ENCODE measurements at places on chromosomes 6 and 20. TPM values are rescaled to one million over a fixed set of nuclear protein-coding genes. Genes with fewer than 3 reads are reported as not detected.

The NRSN1 gene
- polyA plus RNA-seq = 1.1 TPM

The ASF1A gene
- 41.0 TPM for polyA plus RNA-seq

The C20orf141 gene
- not detected for polyA plus RNA-seq

The C20orf144 gene
- 0.33 TPM for polyA plus RNA-seq

The NKX2-2 gene
- polyA plus RNA-seq = not detected

The DNAH8 gene
- polyA plus RNA-seq = 0.90 TPM

The CD93 gene
- 37.9 TPM for polyA plus RNA-seq

The PXDC1 gene
- 18.5 TPM for polyA plus RNA-seq

The TAGAP gene
- 0.78 TPM for polyA plus RNA-seq

The MUCL3 gene
- polyA plus RNA-seq = 0.10 TPM

The EEF1A1 gene
- 19,137 TPM for polyA plus RNA-seq

- DNase-seq = peak; percentile 50
These were observed 43.0 kb upstream of the TMEM200A start for GRCh38 chr6:130322673-130323268.

DNA sequence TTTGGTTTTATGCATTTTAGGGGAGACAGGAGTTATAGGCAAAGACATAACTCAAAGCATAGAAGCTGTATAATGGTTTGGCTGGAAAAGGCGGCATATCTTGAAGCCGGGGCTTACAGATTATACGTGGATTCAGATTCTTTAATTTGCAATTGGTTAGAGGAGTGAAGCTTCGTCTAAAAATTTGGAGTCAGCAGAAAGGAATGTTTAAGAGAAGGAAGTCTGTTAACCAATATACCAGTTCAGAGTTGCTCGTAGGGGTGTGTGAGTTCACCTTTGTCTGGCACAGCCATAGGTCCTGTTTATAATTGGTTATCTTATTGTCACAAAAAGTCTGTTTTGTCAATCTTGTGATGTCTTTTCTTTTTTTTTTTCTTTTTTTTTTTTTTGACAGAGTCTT, 8.9 kb downstream of the ARHGAP40 start:
- DNase-seq = no peak

DNA sequence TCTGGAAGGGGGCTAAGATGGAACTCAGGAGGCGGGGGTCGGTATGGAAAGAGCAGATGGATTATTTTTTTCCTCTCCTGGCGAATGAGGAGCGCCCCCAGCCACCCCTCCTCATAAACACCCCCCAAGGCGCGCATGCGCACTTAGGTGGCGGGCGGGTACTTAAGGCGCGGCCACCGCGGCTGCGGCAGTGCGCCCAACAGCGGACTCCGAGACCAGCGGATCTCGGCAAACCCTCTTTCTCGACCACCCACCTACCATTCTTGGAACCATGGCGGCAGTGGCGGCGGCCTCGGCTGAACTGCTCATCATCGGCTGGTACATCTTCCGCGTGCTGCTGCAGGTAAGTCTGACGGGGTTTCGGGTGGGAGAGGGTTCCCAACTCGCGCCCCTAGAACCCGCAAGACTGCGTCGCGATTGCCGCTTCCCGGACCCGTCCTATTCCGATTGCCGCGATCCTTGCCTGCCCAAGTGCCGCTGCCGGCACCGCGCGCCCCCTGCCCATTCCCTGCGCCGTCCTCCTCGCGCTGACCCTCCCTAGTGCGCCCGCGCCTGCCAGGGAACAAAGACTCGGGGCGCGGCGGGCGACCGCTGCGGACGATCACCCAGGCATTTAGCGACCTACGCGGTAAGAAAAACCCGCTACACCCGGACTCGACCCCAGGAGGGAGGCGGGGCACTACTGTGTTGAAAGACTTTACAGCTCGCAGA, at the start of gene NNAT:
TSS of gene NNAT (plus strand) at position 190 of the 711 bp plus-strand sequence. CDS start at position 272, 82 bp downstream.
- no peak for DNase-seq

DNA sequence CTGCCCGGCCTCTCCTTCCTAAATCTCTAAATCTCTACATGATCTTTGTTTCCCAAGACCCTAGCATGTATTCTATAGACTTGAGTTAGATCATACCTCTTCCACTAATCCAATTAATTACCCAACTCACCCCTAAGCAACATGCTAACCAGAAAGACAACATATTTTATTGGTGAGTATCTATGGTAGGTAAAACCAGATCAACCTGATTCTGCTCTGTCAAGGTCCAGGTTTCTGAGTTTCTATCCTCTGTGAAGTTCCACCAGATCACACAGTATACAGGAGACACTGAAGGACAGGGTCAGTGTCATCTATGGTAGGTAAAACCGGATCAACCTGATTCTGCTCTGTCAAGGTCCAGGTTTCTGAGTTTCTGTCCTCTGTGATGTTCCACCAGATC, 363.2 kb upstream of the MARCKS start:
- no peak for DNase-seq

DNA sequence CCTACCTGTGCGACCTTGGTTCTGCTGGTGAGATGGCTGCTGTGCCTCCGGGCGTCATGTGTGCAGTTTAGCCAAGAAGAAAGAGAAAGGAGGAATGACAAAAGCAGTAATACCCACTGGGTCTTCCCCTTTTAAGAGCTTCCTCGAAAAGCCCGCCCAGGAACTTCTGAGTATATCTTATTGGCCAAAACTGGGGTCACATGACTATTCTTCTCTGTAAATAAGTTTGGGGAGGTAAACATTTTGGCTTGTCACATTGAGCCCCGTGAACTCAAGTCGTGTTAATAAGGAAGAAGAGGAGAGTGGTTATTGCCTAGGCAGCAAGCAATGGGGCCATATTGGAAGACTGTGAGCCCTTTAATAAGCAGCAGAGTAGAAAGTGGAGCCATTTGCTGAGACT, 130.4 kb upstream of the ECI2 start:
- no peak for DNase-seq

DNA sequence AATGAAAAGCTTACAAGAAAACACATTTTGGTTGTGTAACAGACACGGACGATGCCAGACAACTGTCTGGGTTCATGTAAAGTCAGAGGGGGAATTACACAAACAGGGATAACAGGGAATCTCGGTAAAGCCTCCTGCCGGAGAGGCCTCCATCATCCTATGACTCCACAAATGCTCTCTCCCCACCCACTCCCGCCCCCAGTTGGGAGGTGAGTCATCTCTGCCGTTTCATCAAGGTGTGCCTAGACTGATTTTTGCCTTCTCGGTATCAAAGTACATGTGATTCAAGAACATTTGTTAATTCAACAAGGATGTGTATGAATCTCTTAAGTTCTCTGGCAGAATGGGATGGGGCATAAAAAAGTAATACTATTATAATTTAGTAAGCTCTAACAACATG, 304.9 kb upstream of the PRDM1 start:
- no peak for DNase-seq

DNA sequence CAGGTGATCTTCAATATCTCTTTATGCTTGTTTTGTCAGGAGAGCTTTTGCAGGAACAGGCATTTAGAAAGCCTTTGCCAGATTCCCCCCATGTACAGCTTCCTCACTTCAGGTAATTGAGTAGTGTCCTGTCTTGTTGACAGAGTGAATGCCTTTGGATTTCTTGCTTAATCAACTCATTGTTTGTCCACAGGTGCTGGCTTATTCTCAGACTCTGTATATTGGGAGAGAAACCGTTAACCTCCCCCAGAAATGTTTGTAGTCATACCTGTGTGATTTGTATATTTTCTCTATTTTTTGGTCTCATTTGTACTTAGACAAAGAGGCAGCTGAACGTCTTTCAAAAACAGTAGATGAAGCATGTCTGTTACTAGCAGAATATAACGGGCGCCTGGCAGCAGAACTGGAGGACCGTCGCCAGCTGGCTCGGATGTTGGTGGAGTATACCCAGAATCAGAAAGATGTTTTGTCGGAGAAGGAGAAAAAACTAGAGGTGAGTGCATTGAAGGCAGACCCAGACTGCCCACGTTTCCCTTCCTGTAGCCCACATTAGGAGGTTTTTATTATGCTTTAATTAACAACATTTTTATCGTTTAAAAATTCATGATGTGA, 32.3 kb downstream of the RPRD1B start:
- no peak for DNase-seq

GRCh38 chr6:33665957-33666356, 44.8 kb downstream of the ITPR3 start:
- DNase-seq = no peak

DNA sequence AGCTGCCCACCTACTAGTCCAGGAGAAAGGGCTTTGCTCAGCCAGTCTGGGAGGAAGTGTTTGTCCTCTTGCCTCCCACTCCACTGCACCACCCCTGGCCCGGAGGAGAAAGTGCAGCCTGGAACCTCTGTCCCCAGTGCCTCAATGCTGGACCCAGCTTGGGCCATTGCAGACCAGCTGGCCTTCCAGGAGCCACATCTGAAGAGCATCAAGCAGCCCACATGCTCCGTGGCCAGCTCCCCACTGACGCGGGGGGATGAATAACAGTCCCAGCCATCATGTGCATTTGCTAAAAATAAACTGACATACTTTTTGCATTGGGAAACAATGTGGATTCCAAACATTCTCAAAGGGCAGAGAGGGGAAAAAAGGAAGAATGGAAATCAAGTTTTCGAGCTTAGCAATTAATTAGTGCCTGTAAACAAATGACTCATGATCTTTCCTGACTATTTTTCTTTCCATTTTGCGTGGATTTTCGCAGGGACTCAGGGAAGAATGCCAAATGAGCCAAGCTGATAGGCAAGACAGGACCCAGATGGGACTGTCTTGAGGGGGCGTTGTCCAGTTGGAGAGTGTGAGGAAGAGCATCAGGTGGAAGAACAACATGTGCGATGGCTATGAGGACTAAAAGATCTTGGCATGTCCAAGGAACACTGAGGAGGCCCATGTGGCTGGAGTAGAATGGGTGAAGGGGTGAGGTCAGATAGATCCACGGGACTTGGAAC, 34.1 kb downstream of the CEBPB start:
- DNase-seq = no peak

GRCh38 chr20:50288128-50288623, 97.5 kb downstream of the CEBPB start:
- no peak for DNase-seq

DNA sequence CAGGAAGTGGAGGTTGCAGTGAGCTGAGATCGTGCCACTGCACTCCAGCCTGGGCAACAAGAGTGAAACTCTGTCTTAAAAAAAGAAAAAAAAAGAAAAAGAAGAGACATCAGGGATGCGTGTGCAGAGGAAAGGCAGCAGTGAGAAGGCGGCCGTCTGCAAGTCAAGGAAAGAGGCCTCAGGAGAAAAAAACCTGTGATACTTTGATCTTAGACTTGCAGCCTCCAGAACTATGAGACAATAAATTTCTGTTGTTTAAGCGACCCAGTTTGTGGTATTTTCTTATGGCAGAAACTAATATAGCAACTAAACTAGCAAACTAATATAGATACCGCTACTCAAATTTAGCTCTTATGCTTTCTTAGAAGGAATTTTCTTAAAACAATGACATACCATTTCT, 36.1 kb downstream of the FGD2 start:
- DNase-seq = no peak

DNA sequence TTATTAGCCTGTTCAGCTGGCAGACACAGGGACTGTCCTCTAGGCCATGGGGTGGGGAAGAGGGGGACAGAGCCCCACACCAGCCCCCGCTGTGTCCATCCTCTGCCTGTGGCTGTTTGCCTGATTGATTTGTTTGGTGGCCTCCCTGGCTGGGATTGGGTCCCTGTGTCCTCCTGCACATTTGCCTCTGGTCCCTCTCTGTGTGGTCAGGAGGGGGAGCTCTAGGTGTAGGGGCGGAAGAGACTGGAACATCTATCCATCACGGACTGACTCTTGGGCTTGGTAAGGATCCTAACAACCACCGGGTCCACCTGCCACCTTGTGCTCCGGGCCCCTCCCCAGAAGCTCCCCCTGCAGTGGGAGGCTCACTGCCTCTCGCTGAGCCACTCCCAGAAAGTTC, 38.4 kb upstream of the CCDC167 start:
- no peak for DNase-seq

DNA sequence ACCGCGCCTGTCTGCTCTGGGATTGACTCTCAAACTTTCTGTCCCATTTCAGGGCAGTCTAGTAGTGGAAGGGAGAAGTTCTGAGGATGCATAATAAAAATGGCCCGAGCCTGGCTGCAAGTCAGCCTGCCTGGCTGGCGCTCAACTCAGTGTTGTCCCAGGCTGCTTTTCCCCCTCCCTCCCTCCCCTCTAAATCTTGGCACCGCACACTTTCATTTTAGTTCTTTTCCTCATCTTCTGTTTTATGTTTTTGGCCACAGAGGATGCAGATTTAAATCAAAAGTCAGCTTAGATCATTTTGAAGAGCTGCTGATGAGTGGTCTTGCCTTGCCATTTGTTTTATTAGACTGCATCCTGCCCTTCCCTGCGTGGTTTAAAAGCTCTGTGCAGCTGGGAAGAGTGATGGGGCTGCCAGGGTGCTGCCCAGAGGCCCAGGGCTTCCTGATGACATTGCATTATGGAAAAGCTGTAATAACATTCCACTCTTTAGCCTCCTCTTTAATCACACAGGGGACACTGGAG, 6.5 kb upstream of the UQCC2 start:
- no peak for DNase-seq

DNA sequence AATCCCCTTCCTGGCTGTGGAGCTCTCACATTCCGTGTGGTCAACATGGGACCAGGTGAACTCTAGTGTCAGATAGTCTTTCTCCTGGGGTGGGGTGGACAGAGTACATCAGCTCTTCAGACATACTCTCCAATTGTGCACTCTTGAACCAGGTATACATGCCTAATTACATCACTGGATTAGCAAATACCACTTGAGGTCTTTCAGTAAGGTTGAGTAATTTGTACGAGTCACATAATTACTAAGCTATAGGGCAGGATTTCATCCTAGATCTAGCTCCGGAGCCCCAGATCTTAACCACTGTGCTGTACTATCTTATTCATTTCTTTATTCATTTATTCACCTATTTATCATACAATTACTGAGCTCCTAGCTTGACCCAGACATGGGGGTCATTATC, 821.3 kb downstream of the TFAP2A start:
- no peak for DNase-seq

- no peak for DNase-seq
These were observed 14.8 kb upstream of the IP6K3 start for GRCh38 chr6:33761581-33761921.

GRCh38 chr20:21862956-21863355, 157.5 kb downstream of the PAX1 start:
- DNase-seq = no peak

- DNase-seq = no peak
These were observed 139.7 kb upstream of the PTPRK start for GRCh38 chr6:128659878-128660622.

DNA sequence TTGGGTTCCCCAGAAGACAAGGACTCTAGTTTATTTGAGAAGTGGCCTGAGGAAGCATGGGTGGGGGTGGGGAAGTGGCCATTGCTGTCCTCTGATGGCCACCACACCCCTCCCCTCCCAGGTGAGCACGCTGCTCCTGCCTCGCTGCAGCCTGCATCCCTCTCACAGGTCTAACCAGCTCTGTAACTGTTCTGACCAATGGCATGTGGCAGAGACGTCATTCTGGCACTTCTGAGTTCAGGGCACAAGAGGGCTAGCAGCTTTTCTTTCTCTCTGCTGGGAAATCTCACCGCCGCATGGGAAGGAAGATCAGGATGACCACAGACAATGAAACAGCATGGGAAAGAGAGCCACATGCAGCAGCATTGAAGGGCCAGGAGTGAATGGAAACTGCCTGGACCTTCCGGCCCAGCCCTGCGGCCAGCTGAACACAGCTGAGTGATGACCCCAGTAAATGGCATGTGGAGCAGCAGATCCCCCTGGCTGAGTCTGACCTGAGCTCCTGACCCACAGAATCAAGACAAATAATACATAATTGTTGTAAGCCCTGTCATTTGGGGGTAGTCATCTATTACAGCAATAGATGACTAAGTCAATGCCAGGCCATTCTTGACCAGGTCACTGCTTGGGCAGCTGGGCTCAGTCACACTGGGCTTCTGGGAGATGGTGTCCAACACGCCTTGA, 179.8 kb downstream of the LINC00237 start:
- no peak for DNase-seq

GRCh38 chr6:51459958-51460357, 627.5 kb downstream of the PKHD1 start:
- no peak for DNase-seq
